ENCODE measurements at places on chromosomes 5 and 9.

DNA sequence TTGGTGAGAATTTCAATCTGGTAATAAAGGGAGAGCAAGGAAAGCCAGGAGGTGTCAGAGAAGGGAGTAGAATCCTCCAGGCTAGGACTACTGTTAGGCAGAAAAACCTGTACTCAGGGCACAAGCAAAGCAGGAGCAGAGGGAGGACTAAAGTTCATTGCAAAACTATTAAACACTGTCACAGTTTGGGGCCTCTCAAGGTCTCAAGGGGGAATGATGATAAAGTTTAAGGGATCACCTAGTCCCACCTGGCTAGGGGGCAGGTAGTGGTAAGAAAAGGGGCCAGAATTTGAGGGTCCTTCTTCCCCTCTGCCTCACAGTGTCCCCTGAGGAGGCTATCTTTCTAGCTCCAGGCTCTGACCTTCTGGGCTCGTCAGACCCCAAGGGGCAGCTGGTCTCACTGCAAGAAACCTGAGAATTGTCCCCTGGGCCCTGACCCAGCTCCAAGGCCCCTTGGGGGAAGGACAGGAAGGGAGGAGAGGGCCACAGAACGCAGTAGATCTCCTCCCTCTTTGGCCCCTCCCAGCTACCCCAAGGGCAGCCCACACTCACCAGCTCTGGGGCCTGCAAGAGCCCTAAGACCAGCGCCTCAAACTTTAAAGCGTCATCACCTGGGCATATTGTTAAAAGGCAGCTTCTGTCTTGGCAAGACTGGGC, 974 bp downstream of the CCDC69 start:
- DNase-seq: no peak

- no peak for DNase-seq
Measured at GRCh38 chr9:126435626-126436025, 109.0 kb downstream of the MVB12B start.

DNA sequence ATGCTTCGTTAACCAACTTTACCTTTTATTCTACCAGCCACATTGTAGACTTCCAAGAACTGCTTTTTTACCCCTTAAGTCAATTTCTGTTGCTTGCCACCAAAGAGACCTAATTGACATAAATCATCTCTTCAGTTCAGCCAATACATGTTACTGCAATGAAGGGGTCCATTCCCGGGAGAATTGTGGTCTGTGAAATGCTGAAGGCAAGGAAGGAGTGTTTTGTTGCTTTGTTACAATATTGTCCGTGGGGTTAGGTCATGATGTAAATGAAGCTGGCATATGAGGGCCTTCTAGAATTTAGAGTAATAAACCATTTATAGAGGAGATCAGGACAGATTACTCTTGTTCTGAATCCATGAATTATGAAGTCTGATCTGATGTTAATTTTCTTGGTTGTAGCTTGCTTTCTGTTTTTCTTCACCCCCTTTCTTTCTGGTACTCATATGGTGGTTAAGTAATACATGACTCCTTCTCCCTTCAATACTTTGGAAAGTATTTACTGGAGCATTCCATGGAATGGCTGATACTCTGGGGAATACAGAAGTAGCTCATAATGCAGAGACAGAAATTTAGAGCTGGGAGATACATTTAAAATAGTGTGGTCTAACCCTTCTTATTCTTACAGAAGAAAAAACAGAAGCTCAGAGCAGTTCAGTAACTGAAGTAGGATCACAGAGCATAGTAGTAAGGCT, 297.0 kb upstream of the CLINT1 start:
- no peak for DNase-seq

GRCh38 chr9:133004091-133004998, 25.9 kb downstream of the GFI1B start:
- no peak for DNase-seq

GRCh38 chr5:138448481-138449398, 9.9 kb downstream of the REEP2 start:
- no peak for DNase-seq

- no peak for DNase-seq
Measured at GRCh38 chr5:5857396-5857795, 434.9 kb downstream of the ICE1 start.

All from stimulated activated CD8-positive, alpha-beta memory T cell treated with anti-CD3 and anti-CD28 coated beads, Interleukin-4, amount 100 ng/mL, for 1 hour (primary cell).